ENCODE measurements at places on chromosomes 6 and 20. TPM values are rescaled to one million over a fixed set of nuclear protein-coding genes. Genes with fewer than 3 reads are reported as not detected.

- no peak for DNase-seq
These were observed 591.9 kb downstream of the CD109 start for GRCh38 chr6:74287932-74288331.

GRCh38 chr6:83911278-83911677 is 51.8 kb downstream of the CYB5R4 start:
- no peak for DNase-seq

PSORS1C1 gene
- 0.26 TPM for total RNA-seq

CRISP1 gene
- not detected for total RNA-seq

- DNase-seq, result no peak
These were observed 64.0 kb upstream of the APCDD1L start for GRCh38 chr20:58579069-58579818.

DSP gene
- 0.12 TPM for total RNA-seq

TTPAL gene
- 16.5 TPM for total RNA-seq

DNA sequence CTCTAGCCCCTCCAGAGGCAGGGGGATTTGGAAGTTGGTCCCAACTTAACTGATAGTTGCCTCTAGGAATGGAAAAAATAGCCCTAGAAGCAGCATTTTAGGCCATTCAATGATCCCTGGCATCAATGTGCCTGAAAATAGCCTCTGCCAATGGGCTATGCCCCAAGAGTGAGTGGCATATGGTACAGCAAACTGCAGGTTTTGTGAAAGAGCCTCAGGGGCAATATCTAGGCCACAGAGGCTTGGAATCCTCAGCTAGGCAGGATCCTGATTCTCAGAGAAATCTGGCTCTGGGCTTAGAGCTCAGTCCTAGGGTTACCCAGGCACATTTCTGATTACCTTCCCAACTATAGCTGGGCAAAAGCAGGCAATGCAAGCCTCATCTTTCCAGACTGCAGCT is 104.4 kb upstream of the MOCS1 start:
- no peak for DNase-seq

DNA sequence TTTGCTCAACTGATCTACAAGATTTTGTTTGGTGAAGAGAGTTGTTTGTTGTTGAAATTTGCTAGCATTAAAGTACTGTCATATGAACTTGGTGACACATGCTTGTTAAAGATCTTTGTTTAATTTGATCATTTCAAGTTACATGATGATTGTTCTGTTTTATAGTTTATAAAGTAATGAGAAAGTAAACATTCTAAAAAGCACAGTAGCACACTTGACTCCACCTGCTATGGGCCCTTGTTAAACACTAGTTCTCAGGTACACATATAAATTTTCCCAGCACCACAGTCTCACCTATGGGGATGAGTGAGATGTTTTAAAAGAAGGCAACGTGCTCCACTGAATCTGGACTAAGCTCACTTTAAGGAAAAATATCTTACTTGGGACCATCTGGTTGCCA is 14.1 kb downstream of the MCHR2 start:
- DNase-seq, result no peak

DNA sequence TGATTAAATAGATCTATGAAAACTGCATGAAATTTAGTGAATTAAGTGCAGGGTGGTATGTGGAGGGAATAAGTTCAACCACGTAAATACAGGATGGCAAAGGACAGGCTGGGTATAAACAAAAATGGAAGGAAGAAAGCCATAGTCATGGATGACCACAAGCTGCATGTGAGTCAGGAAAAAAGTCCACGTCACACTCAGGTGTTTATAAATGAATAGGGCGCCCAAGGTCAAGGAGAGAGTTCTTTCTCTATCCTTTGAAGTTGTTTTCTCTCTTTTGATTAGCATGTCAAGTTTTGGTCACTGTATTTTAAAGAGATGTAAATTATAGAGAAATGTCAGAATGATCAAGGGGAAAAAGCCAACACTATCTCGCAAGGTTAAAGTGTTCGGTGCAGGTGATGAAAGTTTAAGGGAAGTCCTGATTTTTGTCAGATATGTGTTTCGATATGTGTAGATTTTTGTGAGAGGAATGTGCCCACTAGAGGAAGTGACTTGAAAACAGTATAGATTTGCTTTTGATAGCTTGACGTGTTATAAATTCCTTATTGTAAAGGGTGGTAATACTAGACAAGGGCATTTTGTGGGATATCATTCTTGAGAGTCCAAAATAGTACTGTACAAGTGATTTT is 58.7 kb downstream of the MAP3K4 start:
- no peak for DNase-seq

NECAB3 gene
- 34.0 TPM for total RNA-seq

DNA sequence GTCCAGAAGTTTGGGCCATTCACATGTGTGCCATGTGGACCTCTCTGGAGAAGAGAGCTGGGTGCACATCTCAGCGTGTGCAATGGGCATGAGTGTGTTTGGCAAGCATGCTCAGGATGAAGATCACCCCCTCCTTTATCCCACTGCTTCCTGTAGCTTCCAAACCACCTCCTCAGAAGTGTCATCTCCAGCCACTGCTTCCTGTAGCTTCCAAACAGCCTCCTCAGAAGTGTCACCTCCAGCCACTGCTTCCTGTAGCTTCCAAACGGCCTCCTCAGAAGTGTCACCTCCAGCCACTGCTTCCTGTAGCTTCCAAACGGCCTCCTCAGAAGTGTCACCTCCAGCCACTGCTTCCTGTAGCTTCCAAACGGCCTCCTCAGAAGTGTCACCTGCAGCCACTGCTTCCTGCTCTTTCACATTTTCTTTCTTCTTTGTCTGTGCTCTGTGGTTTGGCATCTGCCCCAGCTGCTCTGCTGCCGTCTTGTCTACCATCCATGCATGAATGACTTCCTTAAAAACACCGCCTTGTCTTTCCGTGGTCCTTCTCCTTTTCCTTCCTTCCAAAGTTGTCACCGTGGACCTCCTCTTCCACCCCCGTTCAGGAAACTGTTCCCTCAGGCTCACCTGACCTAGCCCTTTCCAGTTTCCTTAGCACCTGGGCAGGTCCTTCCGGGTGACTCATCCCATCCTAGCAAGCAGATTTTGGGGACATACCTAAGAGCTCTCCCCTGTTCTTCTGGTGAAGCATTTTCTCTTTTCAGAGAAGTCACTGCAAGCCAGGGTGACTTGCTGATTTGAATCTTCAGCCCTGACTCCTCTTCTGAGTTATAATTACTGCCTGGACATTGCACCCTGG is 43.5 kb upstream of the TIAM2 start:
- DNase-seq, result peak; percentile 55

CLDN20 gene
- not detected for total RNA-seq

DNA sequence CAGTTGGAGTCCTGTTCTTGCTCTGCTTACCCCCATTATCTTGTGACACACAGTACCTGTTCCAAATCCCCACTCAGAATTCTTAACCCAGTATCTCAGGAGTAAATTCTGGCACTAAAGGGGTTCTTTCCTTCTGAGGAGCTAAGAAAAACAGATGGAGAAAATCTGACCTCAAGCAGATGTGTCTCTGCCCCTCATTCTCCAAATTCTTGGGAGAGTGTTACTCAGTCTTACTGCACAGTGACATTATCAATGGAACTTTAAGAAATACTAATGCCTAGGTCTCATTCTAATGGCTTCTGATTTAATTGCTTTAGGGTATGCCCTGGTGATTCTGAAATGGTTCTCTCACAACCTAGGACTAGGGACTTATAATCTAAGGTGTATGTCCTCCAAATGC is 40.6 kb upstream of the PTPRK start:
- no peak for DNase-seq

- DNase-seq, result no peak
These were observed 109.0 kb downstream of the PRND start for GRCh38 chr20:4830696-4831095.

- no peak for DNase-seq
These were observed 9.4 kb upstream of the CD93 start for GRCh38 chr20:23095499-23095898.

GRCh38 chr6:3405679-3406078 is 51.2 kb downstream of the SLC22A23 start:
- no peak for DNase-seq

DNA sequence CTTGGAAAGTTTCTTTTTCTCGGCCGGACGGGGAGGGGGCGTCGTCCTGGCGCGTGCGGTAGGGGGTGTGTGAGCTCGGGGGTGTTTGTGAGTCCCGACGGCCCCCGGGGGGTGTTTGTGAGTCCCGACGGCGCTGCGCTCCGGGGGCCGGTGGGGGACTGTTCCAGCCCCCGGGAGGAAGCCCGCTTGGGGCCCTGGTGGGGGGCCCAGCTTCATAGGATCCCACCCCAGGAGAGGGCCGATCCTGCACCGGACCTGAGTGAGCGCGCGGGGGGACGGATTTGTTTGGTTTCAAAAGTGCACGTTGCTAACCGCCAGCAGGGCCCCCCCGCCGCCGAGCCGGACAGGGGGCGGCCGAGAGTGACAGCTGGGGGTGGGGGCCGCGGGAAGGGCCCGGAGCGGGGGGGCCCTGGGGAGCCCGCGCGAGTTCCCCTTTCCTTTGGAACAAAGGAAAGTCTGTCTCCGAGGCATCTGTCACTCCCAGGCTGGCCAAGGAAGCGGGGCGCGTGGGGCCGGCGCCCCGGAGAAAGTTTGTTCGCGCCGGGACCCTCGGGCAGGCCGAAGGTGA is 485 bp downstream of the TGIF2 start:
- DNase-seq, result peak; percentile 56

GRCh38 chr20:61931476-61932198 is 134.0 kb downstream of the TAF4 start:
- no peak for DNase-seq

SNAP25 gene
- total RNA-seq, result not detected

- no peak for DNase-seq
These were observed 118.5 kb upstream of the PHACTR3 start for GRCh38 chr20:59485576-59486454.

DNA sequence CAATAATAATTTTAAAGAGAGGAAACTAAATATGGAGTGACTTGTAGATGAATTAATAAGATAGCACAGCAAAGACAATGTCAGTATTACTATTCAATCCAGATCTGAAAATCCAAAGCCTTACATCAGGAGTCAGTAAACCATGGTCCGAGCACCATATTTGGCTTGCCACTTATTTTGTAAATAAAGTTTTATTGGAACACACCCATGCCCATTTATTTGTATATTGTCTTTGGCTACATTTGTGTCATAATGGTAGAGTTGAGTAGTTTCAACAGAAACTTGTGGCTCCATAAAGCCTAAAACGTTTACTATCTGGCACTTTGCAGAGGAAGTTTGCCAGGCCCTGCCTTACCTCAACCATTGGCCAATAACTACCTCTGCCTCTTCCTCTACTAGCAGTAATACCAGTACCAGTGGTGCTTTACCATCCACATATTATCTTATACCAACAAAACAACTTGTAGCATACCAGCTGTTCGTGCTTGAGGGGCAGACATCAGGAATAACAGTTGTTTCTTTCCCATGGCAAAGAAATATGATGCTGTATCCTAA is 51.8 kb upstream of the SYNJ2 start:
- DNase-seq, result no peak

- no peak for DNase-seq
These were observed 969.1 kb upstream of the DEFB115 start for GRCh38 chr20:30288346-30288745.

- peak; percentile 54 for DNase-seq
These were observed 27.0 kb upstream of the TBC1D7 start for GRCh38 chr6:13355043-13355945.

DNA sequence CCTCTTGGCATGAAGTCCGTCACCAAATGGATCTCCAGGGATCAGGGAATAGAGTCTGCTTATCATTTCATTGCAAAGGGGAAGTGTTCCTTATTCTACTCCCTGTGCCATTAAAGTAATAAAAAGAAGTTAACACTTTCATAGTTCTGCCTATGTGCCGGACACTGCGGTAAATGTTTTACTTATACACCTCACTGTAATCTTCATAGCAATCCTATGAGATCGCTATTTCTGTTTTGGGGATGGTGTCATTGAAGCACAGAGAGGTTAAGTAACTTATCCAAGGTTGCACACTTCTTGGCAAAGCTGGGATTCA is 177.7 kb downstream of the TSHZ2 start:
- DNase-seq, result no peak

DNA sequence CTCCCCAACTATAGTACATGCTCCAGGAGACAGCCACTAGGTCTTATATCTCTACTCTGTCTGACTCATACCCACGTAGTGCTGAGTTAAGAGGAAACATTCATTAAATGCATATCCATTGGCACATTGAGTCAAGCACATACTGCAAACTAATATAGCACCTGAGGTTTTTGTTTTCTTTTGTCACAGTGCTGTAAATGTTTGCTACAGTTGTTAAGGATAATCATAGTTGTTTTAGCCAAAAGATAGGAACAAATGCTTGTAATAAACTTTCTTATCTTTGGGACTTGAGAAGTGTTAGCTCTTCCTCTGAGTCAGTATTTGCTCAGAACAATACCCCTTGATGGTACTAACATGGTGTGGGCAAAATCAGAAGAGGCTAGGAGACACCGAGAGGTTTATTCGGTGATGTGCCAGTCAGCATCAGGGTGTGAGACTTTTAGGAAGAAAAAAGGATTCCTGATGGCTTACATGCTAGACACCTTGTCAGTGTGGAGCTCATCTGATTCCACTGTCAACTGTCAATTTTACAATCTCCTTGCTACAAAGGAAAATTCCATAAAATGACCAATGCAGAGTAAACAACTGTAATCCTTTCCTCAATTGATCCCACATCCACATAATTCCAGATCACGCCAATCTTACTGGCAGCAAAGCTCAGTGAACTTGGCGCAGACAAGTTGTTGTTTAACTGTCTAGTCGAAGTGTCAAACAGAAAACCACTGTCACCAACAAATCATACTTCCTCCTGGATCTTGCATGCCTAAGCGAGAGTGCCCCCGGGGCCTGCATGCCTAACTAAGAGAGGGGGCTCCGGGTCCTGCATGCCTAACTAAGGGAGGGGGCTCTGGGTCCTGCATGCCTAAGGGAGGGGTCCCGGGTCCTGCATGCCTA is 36.1 kb downstream of the ELOVL2 start:
- no peak for DNase-seq

- DNase-seq, result no peak
These were observed 34.7 kb upstream of the SCP2D1 start for GRCh38 chr20:18778690-18779392.

OPRM1 gene
- not detected for total RNA-seq
